ENCODE measurements at places on chromosomes 5 and 9.

DNA sequence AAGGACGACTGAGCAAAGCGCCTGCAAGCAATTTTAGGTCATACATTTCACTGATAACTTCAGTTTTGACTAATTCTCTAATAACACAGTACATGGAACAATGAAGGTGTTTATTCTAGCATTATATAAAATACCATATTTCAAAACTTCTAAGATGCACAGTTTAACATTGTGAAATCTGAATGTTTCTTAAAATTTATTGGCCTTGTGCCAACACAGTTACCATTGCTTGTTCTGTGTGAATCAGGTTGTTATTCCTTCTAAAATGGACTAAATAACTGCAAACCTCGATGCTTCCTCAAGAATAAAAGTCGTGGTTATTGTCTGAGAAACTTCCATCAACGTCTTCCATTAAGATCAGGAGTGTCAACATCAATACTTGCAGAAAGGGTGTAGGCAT, 8.0 kb downstream of the MCC start:
- DNase-seq: no peak

DNA sequence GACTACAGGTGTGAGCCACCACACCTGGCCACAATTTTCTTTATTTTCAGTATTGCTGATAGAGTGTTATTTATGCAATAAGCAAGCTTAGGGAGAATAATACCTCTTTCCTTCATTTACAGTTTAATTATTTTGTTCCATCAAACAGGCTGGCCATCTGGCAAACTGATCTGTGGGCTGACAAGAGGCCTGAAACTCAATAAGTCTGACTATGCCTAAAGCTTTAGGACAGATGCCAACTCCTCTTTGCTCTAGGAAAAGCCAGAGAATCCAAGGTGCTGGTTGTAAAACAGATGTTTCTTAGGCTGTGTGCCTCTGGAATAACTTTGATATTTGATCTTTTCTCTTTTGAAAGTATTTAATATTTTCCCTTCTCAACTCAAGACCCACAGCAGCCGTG, 98.4 kb downstream of the TARS1 start:
- DNase-seq: no peak

DNA sequence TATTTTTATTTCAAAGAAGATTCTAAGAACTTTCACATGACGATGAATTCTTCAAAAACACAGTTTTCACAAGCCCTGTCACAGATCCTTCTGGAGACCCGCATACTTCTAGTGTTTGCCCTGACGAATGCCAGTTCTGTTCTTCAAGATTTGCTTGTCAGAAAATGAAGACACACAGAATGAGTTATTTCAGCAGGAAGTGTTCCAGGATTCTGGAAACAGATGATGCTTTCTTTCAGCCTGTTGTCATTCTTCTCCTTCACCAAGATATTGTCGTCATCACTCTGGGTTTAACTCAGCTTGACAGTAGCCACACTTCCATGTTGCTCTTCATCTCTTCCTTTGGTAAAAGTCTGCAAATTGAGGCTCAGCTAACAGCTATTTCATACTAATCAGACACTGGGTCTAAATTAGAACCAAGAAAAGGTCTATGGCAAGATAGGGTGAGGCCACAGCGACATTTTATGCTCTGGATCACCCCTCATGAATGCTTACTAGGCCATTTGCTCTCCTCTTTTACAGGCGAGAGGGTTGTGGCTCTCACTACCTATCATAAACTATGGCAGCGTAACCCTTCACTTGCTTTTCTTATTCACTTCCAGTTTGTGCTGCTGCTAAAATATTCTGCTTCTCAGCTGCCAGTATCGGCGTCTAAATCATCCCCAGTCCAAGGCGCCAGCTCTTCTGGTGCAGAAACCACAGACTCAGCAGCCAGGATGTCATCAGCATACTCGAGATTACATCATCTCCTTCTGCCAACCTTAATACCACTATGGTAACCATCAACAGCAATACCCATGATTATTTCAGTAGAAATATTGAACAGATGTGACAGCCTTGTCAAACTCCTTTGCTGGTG, 159.6 kb upstream of the TBCA start:
- DNase-seq: peak; percentile 63

DNA sequence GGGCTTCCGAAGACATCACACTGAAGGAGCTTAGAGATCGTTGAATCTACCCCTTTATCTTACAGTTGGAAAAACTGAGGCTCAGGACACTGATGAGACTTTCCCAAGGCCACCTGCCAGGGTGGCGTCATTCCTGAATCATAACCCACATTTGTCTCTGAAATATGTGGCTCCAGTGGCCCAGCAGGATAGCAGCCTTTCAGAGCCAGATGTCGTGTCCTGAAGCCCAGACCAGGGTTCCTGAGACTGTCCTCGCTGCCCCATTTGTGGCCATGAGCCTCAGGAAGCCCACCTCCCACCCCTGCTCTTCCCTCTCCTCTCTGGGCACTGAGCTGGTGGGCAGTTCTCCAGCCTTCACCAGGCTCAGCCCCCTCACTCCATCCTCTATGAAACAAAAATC, 2.4 kb downstream of the HMCN2 start:
- DNase-seq: no peak

- DNase-seq: peak; percentile 57
These were observed 272.0 kb downstream of the MAN2A1 start for GRCh38 chr5:109961751-109962150.

DNA sequence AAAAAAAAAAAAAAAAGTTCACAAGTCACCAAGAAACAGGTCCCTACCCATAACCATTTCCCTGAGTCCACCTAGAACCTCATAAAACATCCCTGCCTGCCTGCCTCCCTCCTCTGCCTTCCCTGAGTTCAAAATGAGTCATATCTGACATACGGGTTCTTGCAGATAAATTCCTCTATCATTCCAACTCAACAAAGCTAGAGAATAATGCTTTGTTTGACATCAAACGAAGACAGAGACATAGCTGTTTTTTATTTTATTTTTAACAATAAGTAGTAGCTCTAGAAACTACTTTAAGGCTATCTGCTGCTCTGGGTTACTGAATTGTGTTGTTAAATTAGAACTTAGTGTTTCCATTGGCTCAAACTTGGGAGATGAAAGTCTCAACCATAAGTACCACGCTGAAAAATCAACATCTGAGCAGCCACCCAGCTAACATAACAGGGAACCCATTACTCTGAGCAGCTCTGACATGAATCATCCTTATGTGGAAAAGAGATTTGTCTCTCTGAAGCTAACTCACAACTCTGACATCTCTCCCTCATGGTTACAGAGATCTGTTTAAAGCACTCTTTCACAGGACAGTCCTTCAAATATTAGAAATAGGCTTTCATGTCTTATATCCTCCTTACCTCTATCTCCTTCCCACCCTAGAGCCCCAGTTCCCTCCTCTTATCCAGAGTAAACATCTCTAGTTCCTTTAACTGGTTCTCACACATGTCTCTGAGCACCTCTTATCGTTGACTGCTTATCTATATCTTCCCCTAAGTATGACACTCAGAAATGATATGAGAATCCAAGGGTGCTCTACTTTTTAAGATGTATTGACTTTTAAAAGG, 12.1 kb downstream of the TMEM245 start:
- DNase-seq: no peak

GRCh38 chr5:58675341-58675740, 92.5 kb downstream of the RAB3C start:
- no peak for DNase-seq

DNA sequence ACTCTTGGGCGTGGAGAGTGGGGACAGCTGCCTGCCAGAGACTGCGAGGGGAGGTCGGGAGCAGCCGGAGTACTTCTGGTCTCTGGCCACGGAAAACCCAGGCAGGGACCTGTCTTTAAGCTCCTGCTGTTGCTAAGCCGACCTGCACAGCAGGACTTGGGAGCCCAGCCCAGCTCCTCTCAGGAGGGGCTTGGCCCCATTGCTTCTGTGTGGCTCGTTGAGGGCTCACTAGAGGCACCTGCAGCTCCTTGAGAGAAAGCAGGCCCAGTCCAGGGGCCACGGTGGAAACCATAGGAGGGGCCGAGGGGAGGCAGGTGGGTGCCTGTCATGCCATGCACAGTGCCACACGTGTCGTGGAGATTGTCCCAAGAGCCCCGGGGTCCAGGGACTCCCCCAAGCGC, 3.3 kb upstream of the LCN2 start:
- no peak for DNase-seq

DNA sequence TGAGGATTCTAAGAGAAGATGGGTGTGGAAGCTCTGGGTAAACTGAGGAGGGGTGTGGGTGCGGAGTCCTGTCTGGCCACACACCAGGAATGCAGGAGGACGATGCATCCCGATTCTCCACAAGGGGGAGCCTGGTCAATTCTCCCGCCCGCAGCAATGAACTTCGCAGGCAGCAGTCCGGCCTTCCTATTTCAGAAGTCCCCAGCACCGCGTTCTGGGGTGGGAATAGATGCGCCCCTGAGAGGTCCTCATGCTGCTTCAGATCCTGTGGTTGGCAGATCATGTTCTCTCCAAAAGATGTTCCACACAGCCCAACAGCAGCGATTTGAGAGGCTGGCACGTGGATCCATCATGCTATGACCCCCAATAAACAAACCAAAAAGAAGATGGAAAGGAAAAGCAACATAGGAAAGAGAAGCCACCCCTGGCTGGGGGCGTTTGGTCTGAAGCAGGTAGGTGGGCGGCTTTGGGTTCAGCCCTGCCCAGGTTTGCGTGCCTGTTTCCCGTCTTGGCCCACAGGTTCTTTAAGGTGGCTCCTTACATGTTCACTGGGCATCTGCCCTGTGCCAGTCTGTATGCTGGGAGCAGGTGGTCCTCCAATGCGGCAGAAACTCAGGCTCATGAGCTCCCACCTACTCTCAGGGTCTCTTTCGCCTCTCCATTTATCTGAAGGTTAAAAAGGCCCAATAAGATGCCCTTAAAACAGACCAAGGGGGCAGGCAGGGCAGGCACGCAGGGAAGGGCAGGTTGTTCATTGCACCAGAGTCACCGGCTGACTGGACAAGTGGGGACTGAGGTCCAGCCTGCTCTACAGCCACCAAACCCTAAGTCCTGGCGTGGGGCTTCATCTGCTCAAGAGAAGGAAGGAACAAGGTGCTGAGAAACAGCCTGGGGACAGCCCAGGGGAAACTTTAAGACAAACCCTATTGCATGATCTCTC, 171.6 kb downstream of the PAX5 start:
- DNase-seq: peak; percentile 13

DNA sequence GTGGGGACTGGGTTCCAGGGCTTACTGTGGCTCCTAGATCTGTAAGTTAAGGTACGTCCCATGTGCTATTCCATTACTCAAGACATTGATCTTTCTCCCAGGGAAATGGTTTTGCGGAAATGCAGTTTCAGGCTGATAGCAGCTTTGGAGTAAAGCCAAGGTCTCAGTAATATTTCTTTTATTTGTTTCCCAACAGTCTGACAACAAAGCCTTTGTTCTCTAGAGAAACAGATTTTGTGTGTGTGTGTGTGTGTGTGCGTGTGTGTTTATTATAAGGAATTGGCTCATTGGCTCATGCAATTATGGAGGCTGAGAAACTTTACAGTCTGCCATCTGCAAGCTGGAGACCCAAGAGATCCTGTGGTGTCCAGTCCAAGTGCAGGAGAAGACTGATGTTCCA, 12.1 kb upstream of the POC5 start:
- no peak for DNase-seq

DNA sequence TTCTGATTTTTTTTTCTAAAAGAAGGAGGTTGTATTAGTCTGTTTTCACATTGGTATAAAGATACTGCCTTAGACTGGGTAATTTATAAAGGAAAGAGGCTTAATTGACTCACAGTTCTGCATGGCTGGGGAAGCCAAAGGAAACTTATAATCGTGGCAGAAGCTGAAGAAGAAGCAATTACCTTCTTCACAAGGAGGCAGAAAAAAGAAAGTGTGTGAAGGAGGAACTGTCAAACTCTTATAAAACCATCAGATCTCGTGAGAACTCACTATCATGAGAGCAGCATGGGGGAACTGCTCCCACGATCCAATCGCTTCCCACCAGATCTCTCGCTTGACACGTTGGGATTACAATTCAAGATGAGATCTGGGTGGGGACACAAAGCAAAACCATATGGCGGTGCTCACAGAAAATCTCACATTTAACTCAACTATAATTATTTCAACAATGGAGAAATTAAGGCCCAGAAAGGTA, 27.1 kb downstream of the DPYSL3 start:
- DNase-seq: peak; percentile 36

DNA sequence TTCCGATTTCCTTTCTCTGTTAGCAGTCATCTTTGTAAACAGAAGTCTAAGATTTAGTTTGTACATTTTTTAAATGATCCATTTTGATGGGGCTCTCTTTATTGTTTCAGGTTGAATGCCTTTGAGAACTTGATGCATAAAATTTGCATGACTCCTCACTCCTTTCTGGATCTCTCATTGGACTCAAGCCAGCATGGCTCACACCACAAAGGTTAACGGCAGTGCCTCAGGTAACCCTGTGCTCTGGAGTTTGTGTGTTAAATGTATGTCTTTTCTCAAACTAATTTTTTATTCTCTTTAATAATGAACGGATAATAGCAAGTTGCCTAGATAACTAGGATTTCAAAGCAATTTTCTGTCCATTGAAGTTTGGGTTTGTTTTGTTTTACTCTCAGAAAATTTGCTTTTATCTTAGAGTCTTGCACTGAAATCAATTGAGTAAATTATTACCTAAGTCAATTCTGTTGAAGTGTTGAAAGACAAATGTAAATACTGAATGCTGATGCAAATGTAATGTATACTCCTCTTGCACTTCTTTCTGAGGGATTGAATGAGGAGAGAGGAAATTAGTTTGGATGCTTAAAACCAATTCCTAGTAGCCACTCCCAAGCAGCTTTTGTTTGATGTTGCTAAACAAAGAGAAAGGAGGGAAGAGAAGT, 164.6 kb upstream of the DMRT1 start:
- DNase-seq: no peak

DNA sequence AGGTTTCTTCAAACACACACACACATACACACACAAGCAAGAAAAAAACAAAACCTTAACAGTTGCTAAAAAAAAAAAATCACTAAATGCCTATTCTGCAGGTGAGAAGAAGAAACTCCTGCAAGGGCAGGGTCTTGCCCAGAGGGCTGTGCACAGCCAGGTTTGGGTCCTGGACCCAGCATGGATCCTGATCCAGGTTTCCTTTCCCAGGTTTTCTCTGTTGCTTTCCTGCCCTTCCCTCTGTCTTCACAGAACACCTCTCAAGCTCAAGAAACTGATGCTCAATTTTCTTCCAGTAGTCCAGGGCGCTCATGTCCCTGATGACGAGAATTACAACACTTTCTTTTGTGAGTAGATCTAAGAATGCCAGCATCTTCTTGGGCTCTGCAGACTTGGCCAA, 136.6 kb downstream of the PAX5 start:
- DNase-seq: no peak

DNA sequence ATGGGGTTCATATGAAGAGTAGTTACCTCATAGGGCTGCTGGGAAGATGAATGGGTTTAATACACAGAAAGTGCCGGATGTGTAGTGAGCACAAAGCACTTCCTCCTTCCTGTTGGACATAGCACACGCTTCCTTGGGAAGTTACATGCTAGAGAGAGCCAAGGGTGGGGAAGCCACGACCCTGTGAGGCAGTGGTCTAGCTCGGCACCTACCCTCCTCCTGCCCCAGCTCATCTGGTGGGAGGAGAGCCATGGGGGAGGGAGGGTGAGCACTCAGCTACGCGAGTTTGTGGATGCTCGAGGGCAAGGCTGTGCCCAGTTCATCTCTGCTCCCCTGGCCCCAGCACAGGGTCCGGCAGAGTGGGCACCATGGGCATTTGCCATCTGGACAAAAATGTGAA, 43.6 kb upstream of the NEK6 start:
- DNase-seq: peak; percentile 53

All from suppressor macrophage (primary cell).